ENCODE measurements at places on chromosomes 6 and 20. TPM values are rescaled to one million over a fixed set of nuclear protein-coding genes. Genes with fewer than 3 reads are reported as not detected.

DNA sequence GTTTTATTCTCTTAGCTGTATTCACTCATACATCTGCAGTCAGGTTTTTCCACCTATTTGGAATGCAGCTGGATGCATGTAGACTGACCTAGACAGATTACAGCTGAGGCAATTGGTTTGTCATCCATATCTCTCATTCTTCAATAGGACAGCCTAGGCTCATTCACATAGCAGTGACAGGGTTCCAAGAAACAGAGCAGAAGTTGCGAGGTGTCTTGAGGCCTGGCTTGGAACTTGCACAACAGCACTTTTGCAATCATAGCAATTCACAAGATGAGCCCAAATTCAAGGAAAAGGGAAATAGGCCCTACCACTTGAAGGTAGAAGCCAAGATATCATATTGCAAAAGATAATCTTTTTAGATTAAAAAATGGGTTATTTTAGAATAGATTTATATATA is 508.9 kb upstream of the JAG1 start:
- DNase-seq = no peak

GRCh38 chr6:107419733-107420132 is 39.6 kb downstream of the PDSS2 start:
- DNase-seq = no peak

The SEMG1 gene
- total RNA-seq = 0.42 TPM

The MYT1 gene
- total RNA-seq = 0.19 TPM

GRCh38 chr6:149864578-149865535 is 698 bp upstream of the LRP11 start:
- DNase-seq = peak; percentile 53

The SLC25A27 gene
- 7.1 TPM for total RNA-seq

DNA sequence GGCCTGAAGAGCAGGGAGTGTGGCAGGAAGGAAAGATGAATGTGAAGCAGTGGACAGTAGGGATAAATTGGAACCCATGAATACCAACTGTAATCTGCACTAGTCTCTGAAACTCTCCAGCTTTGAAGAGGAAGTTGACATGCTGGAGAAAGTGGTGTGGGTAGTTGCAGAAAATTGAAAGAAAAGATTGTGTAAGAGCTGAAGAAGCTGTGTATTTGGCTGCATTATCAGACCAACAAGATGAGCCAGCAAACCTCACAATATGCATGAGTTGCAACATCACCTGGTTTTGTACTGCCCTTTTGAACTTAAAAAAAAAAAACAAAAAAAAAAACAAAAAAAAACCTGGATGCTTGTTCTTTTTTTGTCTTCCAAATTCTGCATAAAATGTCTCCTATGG is 921.9 kb upstream of the EYS start:
- no peak for DNase-seq

GRCh38 chr6:150196942-150197745 is 54.3 kb downstream of the PPP1R14C start:
- DNase-seq = peak; percentile 55

- DNase-seq = no peak
Observed at GRCh38 chr20:53162251-53162835, 190.2 kb downstream of the TSHZ2 start.

- no peak for DNase-seq
Observed at GRCh38 chr6:98056955-98057354, 773.9 kb upstream of the MMS22L start.

The DLK2 gene
- 0.19 TPM for total RNA-seq

DNA sequence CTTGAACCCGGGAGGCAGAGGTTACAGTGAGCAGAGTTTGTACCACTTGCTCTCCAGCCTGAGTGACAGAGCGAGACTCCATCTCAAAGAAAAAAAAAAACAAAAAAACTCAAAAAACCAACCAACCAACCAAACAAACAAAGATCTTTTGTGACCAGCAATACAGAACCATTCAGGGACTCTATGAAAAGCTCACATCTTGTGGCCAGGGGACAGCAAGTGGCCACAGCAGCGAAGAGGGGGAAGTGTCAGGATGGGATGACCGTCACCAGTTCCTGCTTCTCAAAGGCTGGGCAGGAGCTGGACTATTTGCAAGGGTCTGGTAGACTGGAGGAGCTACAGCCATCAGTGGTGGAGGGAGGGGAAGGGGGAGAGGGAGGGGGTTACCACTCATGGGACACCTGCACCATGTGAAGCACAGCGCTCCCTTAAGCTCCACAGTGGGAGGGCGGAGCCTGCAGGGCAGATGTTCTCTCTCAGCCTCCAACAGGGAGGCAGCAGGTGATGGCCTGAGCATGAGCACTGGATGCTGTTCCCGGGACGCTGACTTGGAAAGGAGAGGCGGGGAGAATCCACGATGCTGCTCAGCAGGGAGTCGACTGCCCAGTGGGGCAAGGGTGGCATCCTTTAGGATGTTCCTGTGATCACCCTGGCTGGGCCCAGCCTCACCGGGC is 19.7 kb upstream of the ULBP3 start:
- DNase-seq = no peak

GRCh38 chr6:107061125-107062020 is 33.4 kb downstream of the MTRES1 start:
- DNase-seq = no peak

GRCh38 chr20:29079769-29080690 is 2177.4 kb upstream of the DEFB115 start:
- DNase-seq = peak; percentile 53

GRCh38 chr6:5096482-5096881 is 11.3 kb downstream of the PPP1R3G start:
- no peak for DNase-seq

The TMC2 gene
- not detected for total RNA-seq

The XKR7 gene
- 0.07 TPM for total RNA-seq

DNA sequence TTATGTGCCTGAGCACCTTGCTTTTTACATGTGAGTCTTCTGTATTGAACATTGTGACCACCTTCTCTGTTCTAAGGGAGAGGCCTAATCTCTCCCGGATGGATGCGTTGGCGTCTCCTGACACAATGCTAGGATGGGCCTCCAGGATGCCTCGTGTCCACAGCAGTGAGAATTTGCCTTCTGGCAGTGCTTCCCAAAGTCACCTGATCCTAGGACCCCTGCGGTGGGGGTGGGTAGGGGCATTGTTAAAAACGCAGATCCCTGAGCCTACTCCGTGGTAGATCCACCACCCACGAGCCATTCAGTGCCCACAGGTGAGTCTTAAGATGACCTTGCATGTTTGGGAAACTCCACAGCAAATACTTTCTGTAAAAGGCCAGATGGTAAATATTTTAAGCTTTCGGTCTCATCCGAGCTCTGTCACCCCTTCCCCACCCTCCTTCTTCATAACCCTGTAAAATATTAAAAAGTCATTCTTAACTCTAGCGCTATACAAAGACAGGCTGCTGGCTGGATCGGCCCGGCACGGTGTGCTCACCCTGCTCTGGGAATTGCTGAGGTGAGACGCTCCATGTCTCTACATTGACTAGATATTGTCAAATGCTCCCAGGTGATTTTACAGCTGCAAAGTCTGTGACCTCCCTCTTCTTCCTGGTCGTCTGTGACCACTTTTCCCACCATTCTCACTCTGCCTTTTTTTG is 106.7 kb upstream of the IYD start:
- DNase-seq = no peak

DNA sequence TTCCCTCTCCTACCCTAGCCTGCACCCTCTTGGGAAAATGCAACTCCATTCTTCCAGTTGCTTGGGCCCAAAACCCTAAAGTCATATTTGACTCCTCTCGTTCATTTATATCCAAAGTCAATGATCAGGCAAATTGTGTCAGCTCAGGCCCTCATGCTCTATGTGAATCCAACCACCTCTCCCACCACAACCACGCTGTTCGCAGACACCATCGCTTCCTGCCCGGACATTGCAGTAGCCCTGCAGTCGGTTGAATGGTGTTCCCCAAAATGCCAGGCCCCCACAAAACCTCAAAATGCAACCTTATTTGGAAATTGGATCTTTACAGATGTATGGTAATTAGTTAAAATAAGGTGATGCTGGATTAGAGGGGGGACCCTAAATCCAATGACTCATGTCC is 98.3 kb downstream of the PREX1 start:
- no peak for DNase-seq

- DNase-seq = no peak
Observed at GRCh38 chr6:8278562-8278961, 156.8 kb downstream of the SLC35B3 start.

The SLC22A1 gene
- 0.74 TPM for total RNA-seq

DNA sequence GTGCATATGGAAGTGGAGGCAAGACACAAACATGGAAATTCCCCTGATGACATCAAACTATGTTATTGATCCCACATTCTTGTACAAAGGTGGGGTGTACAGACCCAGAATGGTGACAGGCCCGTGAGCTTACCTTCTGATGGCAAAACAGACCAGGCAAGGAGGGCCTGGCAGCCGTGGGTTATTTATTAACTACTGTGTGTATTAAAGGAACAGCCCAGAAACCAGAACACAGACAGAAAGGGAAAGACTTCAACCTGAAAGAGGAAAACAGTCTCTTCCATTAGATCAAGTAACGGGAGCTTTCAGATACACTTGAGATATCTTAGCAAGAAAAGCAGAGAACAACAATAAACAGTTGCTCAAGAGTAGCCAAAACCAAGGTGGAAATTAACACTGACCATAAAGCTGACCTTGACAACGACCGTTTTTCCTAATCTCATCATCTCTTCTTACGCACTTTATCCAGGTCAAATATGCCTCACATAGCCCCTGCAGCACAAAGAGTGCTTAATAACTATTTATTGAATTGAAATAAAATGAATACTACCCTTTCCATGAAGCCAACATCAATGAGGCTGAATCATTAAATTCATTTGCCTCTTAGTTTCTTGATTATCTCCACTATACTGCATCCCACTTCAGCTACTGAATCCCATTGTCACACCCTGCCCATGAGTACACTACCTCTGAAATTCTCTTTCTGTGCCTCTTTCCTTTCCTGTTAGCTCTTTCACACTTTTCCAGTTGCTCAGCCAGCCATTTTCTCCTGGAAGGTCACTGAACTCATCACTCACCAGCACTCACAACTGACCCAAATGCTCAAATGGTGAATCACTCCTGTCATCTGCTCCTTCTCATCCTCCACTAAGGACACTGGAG is 67.4 kb downstream of the MOXD1 start:
- DNase-seq = peak; percentile 29

DNA sequence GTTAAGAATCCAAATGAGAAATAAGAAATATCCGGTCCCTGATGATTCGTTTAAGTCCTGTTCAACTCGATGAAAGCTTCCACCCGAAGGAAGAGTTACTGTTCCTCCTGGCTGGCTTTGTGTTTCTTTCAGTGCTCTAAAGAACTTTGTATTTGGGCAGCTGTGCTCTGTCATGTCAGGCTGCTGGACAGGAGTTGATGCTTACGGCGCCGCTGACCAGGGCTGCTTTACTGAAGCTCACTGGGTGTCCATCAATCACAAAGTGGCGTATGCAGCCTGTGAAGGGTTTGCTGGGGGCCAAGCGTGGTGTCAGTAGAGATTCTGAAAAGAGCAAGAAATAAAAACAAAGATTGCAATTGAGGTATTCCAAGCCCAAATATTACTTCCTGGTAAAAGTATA is 21.9 kb downstream of the FAM229B start:
- no peak for DNase-seq

DNA sequence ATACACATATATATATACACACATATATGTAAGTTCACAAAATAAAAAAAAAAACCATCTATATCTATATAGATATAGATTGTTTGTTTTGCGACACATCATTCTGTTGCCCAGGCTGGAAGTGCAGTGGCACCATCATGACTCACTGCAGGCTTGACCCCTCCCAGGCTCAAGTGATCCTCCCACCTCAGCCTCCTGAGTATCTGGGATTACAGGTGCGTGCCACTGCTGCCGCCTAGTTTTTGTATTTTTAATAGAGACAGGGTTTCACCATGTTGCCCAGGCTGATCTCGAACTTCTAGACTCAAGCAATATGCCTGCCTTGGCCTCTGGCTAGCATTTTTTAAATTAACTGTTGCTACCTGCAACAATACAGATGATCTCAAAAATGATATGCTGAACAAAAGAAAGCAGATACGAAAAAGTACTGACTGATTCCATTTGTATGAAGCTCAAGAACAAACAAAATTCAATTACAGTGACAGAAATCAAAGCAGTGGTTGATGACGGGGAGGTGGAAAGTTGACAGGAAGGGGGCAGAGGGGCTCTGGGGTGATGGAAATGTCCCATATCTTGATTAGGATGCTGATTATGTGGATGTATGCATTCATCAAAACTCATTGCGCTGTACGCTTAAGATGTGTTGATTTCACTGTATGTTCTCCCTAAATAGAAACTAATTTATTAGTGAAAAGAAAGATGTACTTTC is 49.6 kb downstream of the ATXN1 start:
- DNase-seq = no peak

The LCA5 gene
- total RNA-seq = 1.1 TPM

GRCh38 chr20:38247166-38247509 is 13.4 kb downstream of the KIAA1755 start:
- DNase-seq = no peak

GRCh38 chr20:23629017-23629541 is 8.7 kb downstream of the CST3 start:
- peak; percentile 81 for DNase-seq

- DNase-seq = no peak
Observed at GRCh38 chr6:32604434-32604877, 14.8 kb upstream of the HLA-DRB1 start.

DNA sequence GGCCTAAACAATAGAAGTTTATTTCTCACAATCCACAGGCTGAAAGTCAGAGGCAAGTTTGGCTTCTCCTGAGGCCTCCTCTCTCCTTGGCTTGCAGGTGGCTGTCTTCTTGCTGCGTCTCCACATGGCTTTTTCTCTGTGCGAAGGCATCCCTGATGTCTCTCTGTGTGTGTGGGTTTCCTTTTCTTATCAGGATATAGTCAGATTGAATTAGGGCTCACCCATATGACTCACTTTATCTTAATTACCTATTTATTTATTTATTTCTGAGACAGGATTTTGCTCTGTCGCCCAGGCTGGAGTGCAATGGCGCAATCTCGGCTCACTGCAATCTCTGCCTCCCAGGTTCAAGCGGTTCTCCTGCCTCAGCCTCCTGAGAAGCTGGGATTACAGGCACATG is 30.7 kb downstream of the LINC00237 start:
- no peak for DNase-seq

The HAO1 gene
- total RNA-seq = not detected

DNA sequence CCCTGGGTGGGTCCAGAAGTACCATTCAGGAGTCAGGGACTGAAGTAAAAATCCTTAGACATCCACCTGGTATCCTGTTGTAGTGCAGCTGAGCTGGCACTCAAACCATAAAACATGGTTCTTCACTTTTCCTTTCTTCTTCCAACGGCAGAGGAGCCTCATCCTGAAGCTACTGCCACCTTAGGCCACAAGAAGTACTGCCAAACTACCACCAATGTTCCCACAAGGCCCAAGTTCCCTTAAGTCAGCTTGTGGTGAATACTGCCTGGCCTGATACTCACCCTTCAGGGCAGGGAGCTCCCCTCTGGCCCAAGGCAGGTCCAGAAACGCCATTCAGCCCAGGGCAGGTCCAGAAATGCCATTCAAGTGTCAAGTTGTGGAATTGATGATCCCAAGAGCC is 1053.4 kb upstream of the CITED2 start:
- DNase-seq = no peak

The LHFPL5 gene
- not detected for total RNA-seq

The NKX2-2 gene
- 1.6 TPM for total RNA-seq

- DNase-seq = no peak
Observed at GRCh38 chr6:33156561-33156960, 35.7 kb downstream of the COL11A2 start.

All from colonic mucosa (tissue), 4 donors.